ENCODE measurements at places on chromosomes 1 and 21.

DNA sequence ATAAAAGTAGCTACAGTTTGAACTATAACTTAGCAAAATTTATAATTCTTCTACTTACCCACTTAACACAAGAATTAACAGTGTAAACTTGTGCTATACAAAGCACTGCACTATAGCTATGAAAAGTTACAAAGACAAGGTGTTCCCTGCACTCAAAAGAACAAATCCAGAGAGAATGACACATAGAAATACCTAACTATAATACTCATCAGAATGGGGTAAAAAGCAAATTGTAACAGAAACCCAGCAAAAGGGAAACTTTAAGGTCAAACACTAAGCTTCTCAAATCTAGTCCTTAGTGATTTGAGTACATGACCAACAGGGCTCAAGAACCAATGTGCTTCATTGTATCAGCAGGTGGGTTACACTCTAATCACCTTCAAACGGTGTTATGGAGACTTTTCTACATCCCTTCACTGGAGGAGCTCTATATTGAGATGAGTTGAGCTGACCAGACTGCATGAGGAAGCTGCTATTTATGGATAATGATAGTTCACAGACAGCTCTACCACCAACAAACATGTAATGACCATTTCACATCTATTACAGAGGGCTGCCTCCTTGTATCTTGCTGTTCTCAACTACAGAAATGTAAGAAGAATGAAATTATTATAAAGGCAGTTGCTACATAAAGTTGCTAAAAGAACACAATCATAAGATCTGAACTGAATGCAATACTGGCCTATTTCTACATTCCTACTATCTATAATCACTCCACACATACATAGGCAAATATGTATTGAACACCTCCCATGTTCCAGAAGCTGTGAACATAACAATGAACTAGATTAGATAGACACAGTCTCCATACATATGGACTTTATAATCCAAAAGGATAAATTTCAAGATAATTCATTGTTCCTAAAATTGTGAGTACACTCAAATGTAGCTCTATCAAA lies 47.6 kb downstream of the PIK3R3 start:
- peak; percentile 18 for DNase-seq

- no peak for DNase-seq
These were observed 46.8 kb downstream of the ADAMTS5 start for GRCh38 chr21:26920055-26920454.

- DNase-seq = no peak
These were observed 24.5 kb downstream of the CNIH3 start for GRCh38 chr1:224640587-224640986.

- no peak for DNase-seq
These were observed 299.6 kb upstream of the NCAM2 start for GRCh38 chr21:20698585-20698984.

DNA sequence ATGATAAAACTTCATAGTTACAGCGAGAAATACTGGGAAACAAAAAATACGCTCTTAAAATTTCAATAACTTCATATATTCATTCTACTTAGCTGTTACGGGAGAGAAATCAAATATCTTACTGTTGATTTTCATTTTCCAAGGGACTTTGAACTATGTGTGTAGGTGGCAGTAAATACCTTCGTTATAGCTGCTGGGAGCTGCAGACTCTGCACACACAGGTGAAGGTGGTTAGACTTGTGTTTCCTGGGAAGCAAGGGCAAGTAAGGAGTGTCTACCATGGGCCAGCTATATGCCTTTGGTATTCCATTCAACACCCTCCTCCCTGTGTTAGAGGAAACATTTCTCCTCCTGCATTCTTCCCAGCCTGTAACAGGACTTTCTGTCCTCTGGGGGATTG lies 51.4 kb upstream of the DIRAS3 start:
- DNase-seq = no peak

GRCh38 chr1:210850556-210850955 lies 283.4 kb downstream of the KCNH1 start:
- DNase-seq = no peak

GRCh38 chr1:47963568-47964358 lies 33.4 kb downstream of the TRABD2B start:
- no peak for DNase-seq

GRCh38 chr1:151934048-151934493 lies 24.8 kb upstream of the THEM4 start:
- peak; percentile 69 for DNase-seq

- DNase-seq = no peak
These were observed 10.6 kb downstream of the PRDX1 start for GRCh38 chr1:45510972-45511527.

DNA sequence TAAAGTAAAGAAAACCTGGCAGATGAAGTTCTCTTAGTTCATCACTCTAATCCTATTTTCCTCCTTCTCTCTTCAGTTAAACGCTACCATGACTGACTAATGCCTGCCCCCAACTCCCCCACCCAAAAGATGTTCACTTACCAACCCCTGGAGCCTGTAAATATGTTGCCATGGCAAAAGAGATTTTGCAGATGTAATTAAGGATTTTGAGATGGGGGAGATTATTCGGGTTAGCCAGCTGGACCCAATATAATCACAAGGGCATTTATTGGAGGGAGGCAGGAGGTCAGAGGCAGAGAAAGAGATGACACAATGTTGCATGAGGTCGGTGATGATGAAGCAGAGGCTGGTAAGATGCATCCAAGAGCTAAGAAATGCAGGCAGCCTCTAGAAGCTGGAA lies 69.3 kb upstream of the PPP2R5A start:
- no peak for DNase-seq

All from AG20443 (cell line).